Stimulated activated CD4-positive, alpha-beta T cell treated with anti-CD3 and anti-CD28 coated beads, Interleukin-15, amount 100 ng/mL, for 1 hour (primary cell): ENCODE measurements at places on chromosomes 7 and 10.

- DNase-seq, result no peak
Measured at GRCh38 chr10:119312241-119312640, 104.9 kb downstream of the GRK5 start.

DNA sequence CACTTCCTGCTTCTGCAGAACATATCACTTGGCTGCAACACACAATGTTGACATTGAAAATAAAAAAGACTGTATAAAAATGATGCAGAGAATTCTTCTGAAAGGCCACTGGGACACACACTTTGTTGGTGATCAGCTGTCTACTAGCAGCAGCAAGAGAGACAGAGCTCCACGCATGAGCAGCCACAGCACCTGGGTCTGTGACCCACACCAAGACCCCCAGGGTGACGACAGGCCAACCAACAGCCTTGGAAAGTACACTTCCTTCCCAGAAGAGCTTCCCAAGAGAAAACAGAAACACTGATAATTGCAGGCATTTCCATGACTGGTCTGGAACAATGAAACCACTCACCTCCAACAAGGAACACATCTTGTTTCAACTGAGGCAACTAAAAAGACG lies 239.0 kb downstream of the DIP2C start:
- DNase-seq, result no peak

DNA sequence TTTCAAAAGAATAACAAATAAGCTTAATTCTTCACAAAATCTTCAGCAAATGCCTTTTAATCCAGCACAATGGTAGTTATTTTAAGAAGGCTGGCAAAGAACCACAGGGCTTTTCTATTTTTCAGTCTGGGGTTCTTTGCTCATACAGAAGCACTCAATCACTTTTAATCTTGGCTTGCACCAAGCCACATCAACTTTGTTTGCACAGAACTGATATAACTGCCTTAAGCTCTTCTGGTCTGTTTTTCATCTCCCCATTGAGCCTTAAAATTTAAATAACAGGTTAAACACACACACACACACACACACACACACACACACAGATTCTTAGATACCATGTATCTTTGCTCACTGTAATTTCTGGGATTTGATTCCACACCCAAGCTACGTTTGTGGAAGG lies 377.0 kb downstream of the GATA3 start:
- DNase-seq, result no peak

DNA sequence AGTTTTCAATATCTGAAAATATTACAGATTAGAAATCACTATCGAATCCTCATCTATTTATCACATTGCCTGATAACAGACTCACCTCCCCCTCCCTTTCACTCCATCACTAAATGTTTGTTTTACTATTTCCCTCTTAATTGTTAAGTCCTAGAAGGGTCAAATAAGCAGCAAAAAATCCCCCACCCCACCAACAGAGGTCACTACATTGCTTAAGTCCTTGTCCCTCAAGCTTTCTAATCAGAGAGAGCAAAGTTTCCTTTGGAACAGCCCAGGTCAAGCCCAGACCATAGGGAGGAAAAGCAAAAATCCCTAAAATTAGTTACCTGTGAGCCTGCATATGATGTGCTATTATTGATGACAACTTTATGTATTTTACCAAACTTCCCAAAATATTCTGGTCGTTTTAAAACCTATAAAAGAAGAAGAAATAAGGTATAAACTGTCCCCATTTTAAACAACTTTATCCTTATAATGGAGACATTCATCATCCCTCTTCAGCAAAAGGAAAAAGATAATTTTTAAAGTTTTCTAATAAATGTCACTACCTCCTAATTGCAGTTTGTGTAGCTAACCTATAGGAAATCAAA lies 95.0 kb downstream of the CNOT4 start:
- no peak for DNase-seq
